ENCODE measurements at places on chromosomes 2 and 18.

DNA sequence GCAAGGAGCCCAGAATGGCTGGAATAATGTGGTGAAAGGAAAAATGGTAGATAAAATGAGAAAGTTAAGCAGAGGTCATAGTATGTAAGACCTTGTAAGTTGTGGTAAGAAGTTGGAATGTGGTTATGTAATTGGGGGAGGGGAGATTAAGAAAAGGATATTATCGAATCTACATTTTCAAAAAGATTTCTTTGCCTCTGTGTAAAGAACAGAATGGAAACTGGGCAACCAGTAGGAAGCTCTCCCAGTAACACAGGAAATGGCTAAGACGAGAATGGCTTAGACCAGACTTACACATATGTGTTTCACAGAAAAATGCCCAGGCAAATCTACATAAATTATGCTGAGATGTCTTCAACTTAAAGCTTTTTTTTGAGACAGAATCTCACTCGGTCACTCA lies 13.2 kb downstream of the MEMO1 start:
- DNase-seq, result no peak

- no peak for DNase-seq
Measured at GRCh38 chr2:148948868-148949267, 73.8 kb downstream of the KIF5C start.

GRCh38 chr2:102256276-102256675 lies 55.1 kb upstream of the IL1RL1 start:
- no peak for DNase-seq

DNA sequence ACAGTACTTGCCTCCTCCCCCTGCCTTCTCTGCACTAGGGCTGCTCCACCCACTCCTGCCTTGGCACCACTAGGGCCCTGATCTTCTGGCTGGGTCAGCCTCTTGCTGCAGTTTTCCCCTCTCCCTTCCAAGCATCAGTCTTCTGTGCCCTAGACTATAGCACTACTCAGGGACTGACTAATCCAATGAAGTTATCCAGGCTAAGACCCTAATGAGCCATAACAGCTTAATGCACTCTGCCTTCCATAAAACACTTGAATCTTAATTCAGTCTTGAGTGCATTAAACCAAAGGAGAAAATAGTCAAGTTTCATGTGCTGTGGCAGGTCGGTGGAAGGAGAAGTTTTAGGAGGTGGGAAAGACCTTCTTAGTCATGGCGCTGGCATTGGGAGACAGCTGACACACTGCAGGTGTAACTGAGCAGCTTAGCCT lies 95.7 kb downstream of the BIN1 start:
- no peak for DNase-seq

DNA sequence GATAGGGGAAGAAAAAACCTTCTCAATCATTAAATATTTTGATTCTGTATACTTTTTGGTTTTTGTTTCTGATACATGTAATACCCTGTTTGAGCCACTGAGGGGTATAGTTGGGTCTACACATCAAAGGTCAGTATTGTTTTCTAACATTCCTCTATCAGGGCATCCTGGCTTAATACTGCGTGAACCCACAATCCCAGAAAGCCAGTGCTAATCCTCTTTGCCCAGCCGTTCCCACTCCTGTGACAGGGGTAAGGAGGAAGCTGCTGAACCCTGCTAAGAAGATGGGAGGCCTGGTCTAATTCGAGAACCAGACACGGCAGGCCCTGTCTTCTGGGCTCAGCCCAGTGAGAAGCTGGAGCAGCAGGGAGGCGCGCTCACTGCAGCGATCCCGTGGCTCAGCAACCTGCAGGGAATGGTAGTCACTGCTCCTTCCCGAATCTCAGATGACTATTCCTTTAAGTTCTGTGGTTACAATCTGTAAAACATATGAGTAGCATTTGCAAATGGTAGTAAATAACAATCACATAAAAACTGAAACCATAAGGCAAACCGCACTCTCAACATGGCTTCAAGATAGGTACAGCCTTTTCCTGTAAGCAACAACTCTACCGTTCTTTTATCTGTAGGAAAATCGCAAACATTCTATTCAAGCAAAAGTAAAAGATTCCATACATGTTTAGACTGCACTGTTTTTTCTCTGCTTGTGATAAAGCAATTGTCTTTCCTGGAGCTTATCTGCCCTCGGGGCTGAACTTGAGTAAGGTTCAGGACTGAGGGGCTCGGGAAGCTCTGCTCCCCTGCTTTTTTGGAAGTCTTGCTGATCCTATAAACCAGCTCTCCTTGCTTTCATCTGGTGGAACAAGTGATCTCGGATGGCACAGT lies 87.0 kb downstream of the EPB41L3 start:
- DNase-seq, result no peak

DNA sequence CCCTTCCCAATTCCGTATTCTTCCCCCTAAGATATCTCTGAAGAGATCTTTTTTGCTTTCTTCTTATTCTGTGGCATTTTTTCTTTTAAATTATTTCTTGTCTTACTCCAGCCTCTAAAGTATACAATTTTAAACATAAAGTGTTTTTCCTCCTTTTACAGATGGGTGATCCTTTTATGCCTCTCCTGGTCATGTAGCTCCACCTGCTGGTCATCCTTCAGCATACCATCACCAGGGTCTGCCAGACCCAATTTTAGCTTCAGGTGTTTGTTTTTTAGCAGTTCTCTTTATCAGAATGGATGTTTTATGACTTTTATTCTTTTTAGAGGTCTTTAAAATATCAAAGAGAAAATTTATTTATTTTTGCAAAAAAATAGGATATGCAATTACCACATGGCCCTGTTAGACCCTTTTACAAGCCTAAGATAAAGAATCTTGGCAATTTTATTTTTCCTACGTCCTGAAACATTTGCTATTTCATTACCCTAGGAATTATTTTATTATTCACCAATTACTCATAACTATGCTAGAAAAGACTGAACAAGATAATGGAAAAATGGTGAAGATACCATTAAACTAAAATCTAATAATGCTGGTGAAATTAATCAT lies 55.5 kb downstream of the PIGN start:
- DNase-seq, result peak; percentile 30

- no peak for DNase-seq
Measured at GRCh38 chr2:191053256-191053655, 39.3 kb upstream of the STAT1 start.

Data from SHP77 treated with DMSO at 0.1 percent for 48 hours (cell line).